H9 (cell line): ENCODE measurements at places on chromosomes 16 and 17. TPM values are rescaled to one million over a fixed set of nuclear protein-coding genes. Genes with fewer than 3 reads are reported as not detected.

GRCh38 chr17:58176200-58176599, 9.4 kb downstream of the OR4D2 start:
- no peak for DNase-seq
- no peaks in the 10 kb centered on the region for H3K36me3 ChIP-seq
- no peak overlapping the region for H3K27ac ChIP-seq
- no peak overlapping the region for H3K4me3 ChIP-seq
- no peaks in the 10 kb centered on the region for H3K4me1 ChIP-seq
- no peaks in the 10 kb centered on the region; the same call in 1 of the 2 replicates for H3K27me3 ChIP-seq

GRCh38 chr17:56863974-56864373, 30.0 kb downstream of the DGKE start:
- no peaks in the 10 kb centered on the region; the same call in 1 of the 2 replicates for H3K36me3 ChIP-seq
- no peak overlapping the region for H3K4me3 ChIP-seq
- H3K27me3 ChIP-seq: no peaks in the 10 kb centered on the region
- no peak for DNase-seq

Gene TBC1D24
- total RNA-seq: 19.0 and 19.8 TPM in 2 replicates

GRCh38 chr17:82392941-82393340, 21.4 kb downstream of the UTS2R start:
- no peaks in the 10 kb centered on the region for H3K4me1 ChIP-seq
- H3K27me3 ChIP-seq: no peaks in the 10 kb centered on the region
- H3K27ac ChIP-seq: no peak overlapping the region
- no peak overlapping the region for H3K4me3 ChIP-seq
- peaks cover 13% of the 10 kb centered on the region; the same call in 1 of the 2 replicates for H3K36me3 ChIP-seq
- no peak for DNase-seq

DNA sequence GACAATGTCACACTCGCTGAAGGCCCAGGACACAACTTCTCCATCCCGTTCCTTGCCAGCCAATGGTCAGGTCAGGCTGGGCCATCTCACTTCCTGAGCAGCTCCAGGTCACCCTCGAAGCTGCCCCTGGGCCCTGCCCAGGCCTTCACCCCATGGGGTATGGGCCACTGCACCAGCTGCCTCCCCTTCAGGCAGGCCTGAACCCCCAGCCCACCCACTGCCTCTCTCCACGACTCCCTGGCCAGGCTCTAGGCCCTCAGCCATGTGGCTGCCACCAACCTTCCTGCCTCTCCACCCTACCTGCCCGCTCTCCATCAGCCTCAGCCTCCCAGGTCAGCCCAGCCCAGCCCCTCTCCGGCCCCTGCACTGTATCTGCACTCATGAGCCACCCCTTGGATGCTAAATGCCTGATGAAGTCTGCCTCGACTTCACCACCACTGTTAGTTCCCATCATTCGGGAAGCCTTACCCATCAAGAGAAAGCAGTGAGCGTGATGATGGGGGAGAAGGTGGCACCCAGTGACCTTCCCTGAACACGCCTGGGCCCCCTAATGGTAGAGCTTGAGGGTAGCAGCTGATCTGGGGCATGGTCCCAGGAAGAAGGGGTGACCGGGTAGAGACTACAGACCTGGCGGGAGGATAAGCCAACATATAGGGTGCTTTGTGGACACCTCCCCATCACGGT, 30.9 kb upstream of the C16orf95 start:
- no peaks in the 10 kb centered on the region for H3K27me3 ChIP-seq
- no peak overlapping the region for H3K4me3 ChIP-seq
- no peak for DNase-seq

GRCh38 chr17:65785109-65785508, 223.7 kb upstream of the AXIN2 start:
- DNase-seq: no peak
- H3K27me3 ChIP-seq: no peaks in the 10 kb centered on the region
- H3K36me3 ChIP-seq: no peaks in the 10 kb centered on the region; the same call in 1 of the 2 replicates
- no peaks in the 10 kb centered on the region for H3K4me1 ChIP-seq
- H3K27ac ChIP-seq: no peak overlapping the region

- no peak overlapping the region for H3K4me3 ChIP-seq
- peaks cover 53% of the 10 kb centered on the region for H3K36me3 ChIP-seq
- no peaks in the 10 kb centered on the region for H3K27me3 ChIP-seq
- no peak for DNase-seq
- no peak overlapping the region for H3K27ac ChIP-seq
Observed at GRCh38 chr17:16155536-16155935, 59.8 kb downstream of the NCOR1 start.

Gene COPZ2
- total RNA-seq: 0.68 and 0.77 TPM in 2 replicates

Gene ARL2BP
- total RNA-seq: 18.0 and 19.2 TPM in 2 replicates

Gene EPN3
- 1.9 and 2.2 TPM in 2 replicates for total RNA-seq

Gene KRT31
- not detected in 2 replicates for total RNA-seq

DNA sequence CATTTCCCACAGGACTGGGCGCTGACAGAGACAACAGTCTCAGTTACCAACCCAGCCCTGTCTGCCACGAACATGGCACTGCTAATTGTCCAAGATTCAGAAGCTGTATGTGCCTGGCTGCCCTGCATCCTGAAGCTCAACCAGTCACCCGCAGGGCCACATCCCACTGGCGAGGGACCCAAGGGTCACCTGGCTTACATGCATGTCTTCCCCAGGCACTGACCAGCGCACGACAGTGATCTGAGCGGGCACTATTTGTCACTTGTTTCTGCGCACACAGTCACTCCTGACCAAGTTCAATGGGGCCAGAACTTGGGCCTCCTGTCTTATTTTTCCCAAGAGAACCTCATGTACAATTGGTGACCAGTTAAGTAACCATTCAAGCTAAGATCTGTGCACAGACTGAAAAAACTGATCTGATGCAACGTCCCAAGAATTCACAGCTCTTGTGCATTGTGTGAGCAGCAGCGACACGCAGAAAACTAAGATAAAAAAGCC, 13.1 kb downstream of the USP7 start:
- no peak overlapping the region for H3K4me3 ChIP-seq
- peaks cover 19% of the 10 kb centered on the region for H3K4me1 ChIP-seq
- no peak for DNase-seq
- H3K27me3 ChIP-seq: no peaks in the 10 kb centered on the region
- H3K27ac ChIP-seq: no peak overlapping the region
